Activated CD8-positive, alpha-beta memory T cell treated with anti-CD3 and anti-CD28 coated beads, Interleukin-2, amount 10 ng/mL, durations not matched to agents 7 days and 5 days (primary cell): ENCODE measurements at places on chromosomes 5 and 9. TPM values are rescaled to one million over a fixed set of nuclear protein-coding genes. Genes with fewer than 3 reads are reported as not detected.

GRCh38 chr9:3916984-3917383 is 382.9 kb downstream of the GLIS3 start:
- no peak for DNase-seq

GRCh38 chr9:98603821-98604383 is 104.8 kb downstream of the GABBR2 start:
- no peak for DNase-seq

GRCh38 chr5:178419651-178420050 is 170.5 kb downstream of the COL23A1 start:
- no peak for DNase-seq

- DNase-seq = no peak
These were observed 1728.3 kb upstream of the CDH9 start for GRCh38 chr5:28766565-28767158.

DNA sequence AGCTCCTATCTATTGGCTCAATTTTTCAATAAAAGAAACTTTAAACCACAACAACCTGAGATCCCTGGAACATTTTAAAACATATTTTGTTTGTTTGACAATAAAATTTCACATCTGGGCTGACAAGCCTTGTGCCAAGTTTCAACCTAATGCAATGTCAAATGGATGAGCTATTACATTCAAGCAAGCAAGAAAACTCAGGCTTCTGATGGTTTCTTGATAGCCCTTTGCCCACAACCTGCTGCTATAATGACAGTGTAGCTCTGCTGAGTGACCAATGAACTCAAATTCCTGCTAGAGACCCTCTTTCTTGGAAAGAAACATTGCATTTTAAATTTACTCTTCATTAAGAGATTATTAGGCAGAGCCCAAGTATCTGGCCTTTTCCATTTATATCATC is 472.9 kb downstream of the ARHGEF28 start:
- no peak for DNase-seq

DNA sequence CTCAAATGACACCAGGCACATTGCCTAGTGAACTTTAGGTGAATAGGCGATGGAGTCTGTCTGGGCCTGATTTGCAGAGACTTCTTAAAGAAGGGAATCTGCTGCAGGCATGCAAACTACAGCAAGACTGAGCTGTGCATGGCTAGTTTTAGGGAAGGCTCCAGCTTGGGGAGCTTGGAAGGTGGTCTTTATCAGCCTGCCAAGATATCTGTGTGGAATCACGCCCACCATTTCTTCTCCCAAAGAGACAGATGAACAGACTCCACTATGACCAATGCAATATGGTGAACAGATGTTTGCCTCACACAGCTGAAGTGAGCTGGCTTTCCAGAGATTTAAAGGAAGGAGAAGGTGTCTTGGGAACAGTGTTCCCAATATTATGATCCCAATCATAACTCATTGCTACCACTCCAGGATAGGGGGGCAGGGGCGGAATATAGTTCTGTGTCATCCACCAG is 129.0 kb upstream of the HMHB1 start:
- no peak for DNase-seq

DNA sequence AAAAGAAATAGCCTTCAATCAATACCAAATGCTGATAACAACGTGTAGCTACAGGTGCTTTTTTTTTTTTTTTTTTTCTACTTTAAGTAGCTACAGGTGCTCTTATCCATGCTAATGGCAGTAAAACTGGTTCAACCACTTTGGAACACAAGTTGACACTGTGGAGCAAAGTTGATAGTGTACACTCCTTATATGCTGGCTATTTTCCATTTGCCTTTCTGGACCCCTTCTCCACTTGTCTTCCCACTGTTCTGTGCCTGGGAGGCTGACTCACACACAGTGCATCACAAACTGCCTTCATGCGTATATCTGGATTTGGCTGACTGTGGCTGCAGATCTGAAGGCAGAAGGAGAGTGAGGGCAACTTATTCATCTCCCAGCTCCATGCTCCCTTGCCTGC is 247.9 kb downstream of the MSX2 start:
- DNase-seq = no peak

- no peak for DNase-seq
These were observed 205.1 kb upstream of the SGCD start for GRCh38 chr5:156121882-156122281.

- no peak for DNase-seq
These were observed 6.5 kb upstream of the PTGES start for GRCh38 chr9:129759319-129759718.

CCDC183 gene
- 0.91 TPM for total RNA-seq

- DNase-seq = no peak
These were observed 31.2 kb downstream of the ZDHHC21 start for GRCh38 chr9:14662060-14662453.
